CD4-positive, alpha-beta T cell (primary cell): ENCODE measurements at places on chromosomes 13 and 19.
A peak's percentile ranks its signal among the peaks of the same experiment; 100 is the strongest.

- no peaks in the 10 kb centered on the region for H3K36me3 ChIP-seq
- H3K27me3 ChIP-seq = no peaks in the 10 kb centered on the region
- DNase-seq = no peak
Observed at GRCh38 chr13:52348983-52349780, 56.8 kb downstream of the THSD1 start.

DNA sequence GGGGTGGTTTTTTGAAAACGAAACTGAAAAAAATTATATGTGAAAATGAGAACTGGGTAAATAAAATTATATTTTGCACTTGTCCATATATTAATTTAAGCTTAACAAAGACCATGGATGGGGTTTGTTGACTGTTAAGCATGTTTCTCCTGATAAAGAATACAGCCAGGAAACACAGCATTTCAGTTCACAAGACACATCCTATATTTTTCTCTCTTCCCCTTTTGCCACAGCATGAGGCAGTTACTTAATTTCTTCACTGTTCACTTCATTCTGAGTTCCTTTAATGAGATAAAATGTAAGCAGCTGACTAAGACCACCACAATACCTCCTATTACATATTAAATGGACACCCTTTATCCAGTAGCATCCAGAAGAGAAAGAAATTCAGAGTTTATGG, 64.0 kb downstream of the RXFP2 start:
- no peak overlapping the region for H3K4me3 ChIP-seq
- no peak for DNase-seq
- no peaks in the 10 kb centered on the region for H3K27me3 ChIP-seq
- peaks cover 31% of the 10 kb centered on the region for H3K4me1 ChIP-seq

- H3K4me1 ChIP-seq = peaks cover 20% of the 10 kb centered on the region
- H3K27ac ChIP-seq = no peak overlapping the region
- no peak overlapping the region for H3K4me3 ChIP-seq
- no peak for DNase-seq
- peaks cover 21% of the 10 kb centered on the region for H3K27me3 ChIP-seq
Observed at GRCh38 chr19:58396691-58397532, 1.5 kb downstream of the RNF225 start.

DNA sequence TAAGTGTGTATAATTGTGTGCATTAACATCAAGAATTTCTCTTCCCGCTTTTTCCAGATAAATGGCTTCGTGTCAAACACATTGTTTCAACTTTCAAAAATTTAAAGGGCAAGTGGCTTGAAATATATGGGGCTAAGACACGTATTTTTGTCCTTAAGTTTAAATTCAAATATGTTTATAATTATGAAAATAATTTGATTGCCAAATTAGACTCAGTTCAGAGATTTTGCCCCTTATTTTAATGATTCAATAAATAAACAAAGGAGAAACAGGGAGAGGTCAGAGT, 1159.2 kb upstream of the MIR17HG start:
- H3K27ac ChIP-seq = no peak overlapping the region
- DNase-seq = no peak
- H3K4me3 ChIP-seq = no peak overlapping the region
- H3K27me3 ChIP-seq = no peaks in the 10 kb centered on the region

DNA sequence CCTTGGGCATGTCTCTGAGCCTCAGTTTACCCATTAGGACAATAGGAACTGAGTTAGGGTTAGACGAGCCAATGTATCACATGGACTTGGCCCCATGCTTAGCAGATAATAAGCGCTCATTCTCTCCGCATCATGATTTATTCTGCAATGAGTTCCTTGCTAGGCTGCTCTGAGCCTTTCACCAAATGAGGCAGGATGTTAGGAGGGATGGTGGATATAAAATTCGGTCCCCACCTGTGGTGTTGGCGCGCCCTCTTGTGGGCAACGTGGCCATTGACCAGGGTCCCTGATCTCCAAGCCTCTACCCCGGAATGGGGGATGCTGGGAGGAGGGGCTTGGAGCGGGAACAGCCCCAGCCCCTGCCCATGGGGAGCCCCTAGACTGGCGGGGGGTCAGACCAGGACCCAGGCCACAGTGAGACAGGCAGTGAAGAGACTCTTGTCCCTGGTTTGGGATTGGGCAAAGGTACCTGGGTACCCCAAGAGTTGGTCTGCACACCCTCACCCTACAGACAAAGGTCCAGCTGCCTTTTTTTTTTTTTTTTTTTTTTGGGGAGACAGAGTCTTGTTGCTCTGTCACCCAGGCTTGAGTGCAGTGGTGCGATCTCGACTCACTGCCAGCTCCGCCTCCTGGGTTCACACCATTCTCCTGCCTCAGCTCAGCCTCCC, 43.9 kb downstream of the CERS4 start:
- H3K36me3 ChIP-seq = peaks cover 31% of the 10 kb centered on the region
- H3K27me3 ChIP-seq = no peaks in the 10 kb centered on the region
- H3K4me3 ChIP-seq = no peak overlapping the region
- DNase-seq = peak; percentile 90
- H3K27ac ChIP-seq = no peak overlapping the region

DNA sequence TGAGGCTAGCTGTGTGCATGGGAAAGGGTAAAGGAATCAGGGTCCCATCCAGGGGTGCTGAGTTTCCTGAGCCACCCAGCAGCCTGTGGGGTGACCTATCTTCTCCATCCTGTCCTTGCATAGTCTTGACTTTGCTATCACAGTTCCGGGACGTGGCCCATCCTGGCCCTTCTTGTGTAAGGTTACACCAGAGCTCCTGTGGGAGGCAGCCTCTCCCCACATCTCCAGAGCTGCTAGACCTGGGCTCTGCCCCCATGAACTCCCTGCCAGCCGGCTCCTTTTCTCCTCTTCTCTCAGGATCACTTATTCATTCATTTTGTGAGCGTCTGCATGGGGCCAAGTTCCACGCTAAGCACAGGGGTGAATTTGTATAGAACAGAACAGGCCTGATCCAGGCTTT, 238.9 kb downstream of the TSHZ3 start:
- H3K27me3 ChIP-seq = peaks cover 7% of the 10 kb centered on the region
- no peaks in the 10 kb centered on the region for H3K36me3 ChIP-seq
- H3K4me1 ChIP-seq = peaks cover 10% of the 10 kb centered on the region
- no peak for DNase-seq

DNA sequence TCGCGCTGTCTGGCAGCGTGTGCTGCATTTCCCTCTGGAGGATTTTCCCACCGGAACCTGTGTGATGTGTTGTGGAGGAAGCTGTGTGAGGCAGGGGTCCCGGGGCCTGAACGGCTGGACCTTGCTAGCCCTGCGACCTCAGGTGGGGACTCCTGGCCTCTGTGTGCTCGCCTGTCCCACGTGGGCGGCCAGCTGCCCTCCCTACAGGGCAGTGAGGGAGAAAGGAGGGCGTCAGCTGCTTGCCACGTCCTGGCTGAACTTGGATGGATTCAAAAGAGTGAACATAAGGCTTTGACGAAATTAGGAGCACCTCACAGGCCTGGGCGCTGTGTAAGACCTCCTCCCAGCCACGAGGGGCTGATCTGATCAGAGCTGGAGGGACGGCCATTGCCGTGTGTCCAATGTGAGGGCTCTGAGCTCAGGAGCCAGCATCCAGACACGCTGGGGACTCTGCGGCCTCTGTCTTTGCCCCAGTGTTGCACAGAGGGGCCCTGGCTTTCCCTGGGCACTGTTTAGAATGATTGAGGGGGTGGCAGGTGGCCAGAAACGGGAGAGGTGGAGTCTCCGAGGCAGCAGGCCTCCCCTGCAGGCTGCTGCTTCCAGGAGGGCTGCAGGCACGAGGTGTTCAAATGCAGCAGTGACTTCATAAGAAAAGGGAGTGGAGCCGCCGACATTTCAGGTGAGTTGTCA, 13.0 kb downstream of the TFDP1 start:
- no peaks in the 10 kb centered on the region for H3K4me1 ChIP-seq
- H3K4me3 ChIP-seq = no peak overlapping the region
- peaks cover 30% of the 10 kb centered on the region for H3K36me3 ChIP-seq
- no peaks in the 10 kb centered on the region for H3K27me3 ChIP-seq

DNA sequence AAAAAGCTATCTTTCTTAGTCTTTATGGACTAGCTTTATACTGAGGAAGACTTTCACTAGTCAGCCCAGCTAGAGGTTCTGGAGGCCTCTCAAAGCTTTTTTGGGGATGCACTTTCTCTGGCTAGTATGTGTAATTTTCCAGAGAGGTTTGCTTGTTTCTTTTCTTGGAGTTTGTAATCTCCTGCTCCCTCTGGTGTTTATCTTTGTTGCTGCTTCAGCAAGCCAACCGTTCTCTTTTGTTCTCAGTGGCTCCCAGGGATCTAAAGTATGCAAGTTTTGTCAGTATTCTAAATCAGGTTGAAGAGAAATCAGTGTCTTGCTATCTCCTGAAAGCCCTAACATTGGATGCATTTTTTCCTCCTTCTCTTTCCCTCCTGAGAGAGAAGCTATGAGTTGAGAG, 121.1 kb upstream of the MYO16 start:
- H3K27ac ChIP-seq = no peak overlapping the region
- no peak for DNase-seq
- H3K36me3 ChIP-seq = no peaks in the 10 kb centered on the region
- H3K27me3 ChIP-seq = no peaks in the 10 kb centered on the region
- H3K4me3 ChIP-seq = no peak overlapping the region

- DNase-seq = no peak
- peak overlapping the region; percentile 87 for H3K4me3 ChIP-seq
- peaks cover 69% of the 10 kb centered on the region for H3K4me1 ChIP-seq
- peak overlapping the region; percentile 83 for H3K27ac ChIP-seq
Observed at GRCh38 chr19:18322318-18322758, 538 bp downstream of the LSM4 start.

- no peaks in the 10 kb centered on the region for H3K36me3 ChIP-seq
- DNase-seq = no peak
- no peak overlapping the region for H3K27ac ChIP-seq
- no peaks in the 10 kb centered on the region for H3K27me3 ChIP-seq
- no peak overlapping the region for H3K4me3 ChIP-seq
Observed at GRCh38 chr13:46641274-46642081, 88.5 kb downstream of the LRCH1 start.

GRCh38 chr19:2015608-2015950, at the start of gene BTBD2:
BTBD2 (minus strand) TSS chr19:2015714; CDS start chr19:2015703, 11 bp downstream.
- no peaks in the 10 kb centered on the region for H3K36me3 ChIP-seq
- H3K4me1 ChIP-seq = peaks cover 33% of the 10 kb centered on the region
- H3K4me3 ChIP-seq = peak within 1 kb of the TSS; percentile 42
- no peaks in the 10 kb centered on the region for H3K27me3 ChIP-seq
- H3K27ac ChIP-seq = no peak within 1 kb of the TSS

DNA sequence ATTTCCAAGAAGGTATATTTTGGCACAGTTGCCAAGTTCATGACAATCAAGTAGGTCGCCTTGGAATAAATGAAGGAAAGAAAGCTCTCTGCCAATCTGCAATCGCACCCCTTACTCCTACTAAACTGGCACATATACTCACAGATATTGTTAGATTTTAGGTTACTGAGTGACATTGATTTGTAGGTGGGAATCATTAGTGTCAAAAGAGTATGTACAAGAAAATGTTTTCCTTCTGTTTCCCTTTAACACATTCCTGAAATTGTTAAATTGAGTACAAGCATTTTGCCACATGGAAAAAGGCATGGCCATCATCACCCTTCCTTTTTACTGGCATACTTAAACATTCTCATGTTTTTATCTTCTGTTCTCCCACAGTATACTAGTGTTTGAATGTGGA, 2868.3 kb upstream of the PCDH20 start:
- no peak overlapping the region for H3K27ac ChIP-seq
- no peak for DNase-seq
- H3K27me3 ChIP-seq = no peaks in the 10 kb centered on the region
- H3K36me3 ChIP-seq = no peaks in the 10 kb centered on the region
- no peaks in the 10 kb centered on the region for H3K4me1 ChIP-seq

DNA sequence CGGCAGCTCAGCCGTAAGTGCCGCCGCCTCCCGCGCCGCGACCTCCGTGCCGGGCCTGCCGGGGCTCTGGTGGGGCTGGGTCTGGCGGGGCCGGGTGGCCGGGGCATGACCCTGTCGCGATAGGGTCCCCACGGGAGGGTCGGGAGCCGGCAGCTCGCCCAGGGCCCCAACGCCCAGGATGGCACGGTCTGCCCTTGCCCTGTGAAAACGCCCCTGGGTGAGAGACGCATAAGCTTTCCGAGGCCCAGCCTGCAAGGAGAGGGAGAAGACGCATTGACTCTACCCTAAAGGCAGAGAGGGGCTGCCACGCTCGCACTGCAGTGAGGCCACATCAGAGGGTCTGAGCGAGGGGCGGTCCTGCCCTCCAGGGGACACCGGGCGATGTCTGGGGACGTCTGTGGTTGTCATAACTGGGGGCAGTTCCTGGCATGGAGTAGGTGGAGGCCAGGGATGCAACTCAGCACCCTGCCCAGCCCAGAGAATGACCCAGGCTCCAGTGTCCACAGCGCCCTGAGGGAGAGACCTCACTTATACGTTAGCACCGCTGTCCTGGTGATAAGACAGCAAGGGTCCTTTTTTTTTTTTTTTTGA, 539 bp downstream of the ZNF554 start:
- peak overlapping the region; percentile 69 for H3K4me3 ChIP-seq
- H3K36me3 ChIP-seq = no peaks in the 10 kb centered on the region
- no peaks in the 10 kb centered on the region for H3K27me3 ChIP-seq
- DNase-seq = no peak
- no peak overlapping the region for H3K27ac ChIP-seq
- H3K4me1 ChIP-seq = peaks cover 17% of the 10 kb centered on the region

GRCh38 chr13:94620286-94620896, 18.7 kb downstream of the GPR180 start:
- H3K27me3 ChIP-seq = no peaks in the 10 kb centered on the region
- no peak overlapping the region for H3K4me3 ChIP-seq
- H3K4me1 ChIP-seq = no peaks in the 10 kb centered on the region
- H3K27ac ChIP-seq = no peak overlapping the region
- peak; percentile 17 for DNase-seq

DNA sequence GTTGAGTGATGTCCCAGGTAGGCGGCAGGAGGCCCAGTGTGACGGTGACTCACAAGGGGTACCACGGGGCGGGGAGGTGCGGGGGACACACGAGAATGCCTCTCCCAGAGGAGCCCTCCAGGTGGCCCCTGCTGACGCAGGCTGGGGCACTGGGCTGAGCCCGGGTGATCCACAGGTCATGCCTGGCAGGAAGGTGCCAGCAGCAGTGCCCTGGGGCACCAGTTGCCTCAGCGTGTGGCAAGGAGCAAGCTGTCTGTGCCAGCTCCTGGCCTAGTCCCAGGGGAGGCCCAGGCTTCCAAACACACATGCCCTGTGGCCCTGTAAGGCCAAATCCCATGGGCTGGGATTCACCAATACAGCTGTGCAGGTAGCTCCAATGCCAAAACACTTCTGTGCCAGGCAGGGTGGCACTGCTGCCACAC, 28.0 kb downstream of the AKT2 start:
- no peak overlapping the region for H3K4me3 ChIP-seq
- H3K27ac ChIP-seq = no peak overlapping the region
- H3K36me3 ChIP-seq = peaks cover 51% of the 10 kb centered on the region

GRCh38 chr13:42478531-42479156, 95.3 kb upstream of the TNFSF11 start:
- H3K4me1 ChIP-seq = no peaks in the 10 kb centered on the region
- no peak overlapping the region for H3K27ac ChIP-seq
- no peaks in the 10 kb centered on the region for H3K36me3 ChIP-seq
- no peaks in the 10 kb centered on the region for H3K27me3 ChIP-seq

DNA sequence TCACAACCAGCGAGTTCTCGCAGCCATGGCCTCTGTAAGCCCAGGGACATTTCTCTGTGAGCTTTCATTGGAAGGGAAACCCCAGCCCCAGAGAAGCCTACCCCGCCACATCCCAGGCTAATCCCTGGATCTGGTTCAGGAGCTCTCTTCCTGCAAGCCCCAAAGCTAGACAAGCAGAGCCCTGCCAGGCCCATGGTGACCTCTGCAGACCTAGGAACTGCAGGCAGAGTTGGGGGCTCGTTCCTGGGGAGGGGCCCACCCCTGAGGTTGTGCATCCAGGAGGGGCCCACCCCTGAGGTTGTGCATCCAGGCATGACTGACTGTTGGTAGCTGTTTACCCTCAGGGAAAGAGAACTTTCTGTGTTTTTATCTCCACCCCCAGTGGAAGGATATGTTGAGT, 21.7 kb downstream of the KCTD15 start:
- no peak for DNase-seq
- H3K36me3 ChIP-seq = no peaks in the 10 kb centered on the region
- H3K27me3 ChIP-seq = no peaks in the 10 kb centered on the region
- no peak overlapping the region for H3K4me3 ChIP-seq
- no peak overlapping the region for H3K27ac ChIP-seq
- peaks cover 34% of the 10 kb centered on the region for H3K4me1 ChIP-seq
